Psoas muscle (tissue), 8 donors: ENCODE measurements at places on chromosomes 16 and 17. TPM values are rescaled to one million over a fixed set of nuclear protein-coding genes. Genes with fewer than 3 reads are reported as not detected.

- H3K27me3 ChIP-seq = no peaks in the 10 kb centered on the region
- no peaks in the 10 kb centered on the region for H3K36me3 ChIP-seq
- no peaks in the 10 kb centered on the region for H3K4me1 ChIP-seq
- H3K4me3 ChIP-seq = no peak overlapping the region
These were observed 112.2 kb downstream of the KIF2B start for GRCh38 chr17:53934931-53935330.

GRCh38 chr17:45753645-45754225, 30.4 kb upstream of the CRHR1 start:
- H3K36me3 ChIP-seq = no peaks in the 10 kb centered on the region
- no peak overlapping the region for H3K4me3 ChIP-seq
- no peak for DNase-seq
- H3K27ac ChIP-seq = no peak overlapping the region

The TEX19 gene
- not detected for total RNA-seq

- no peaks in the 10 kb centered on the region for H3K27me3 ChIP-seq
- no peak overlapping the region for H3K4me3 ChIP-seq
- no peak for DNase-seq
- H3K4me1 ChIP-seq = no peaks in the 10 kb centered on the region
- no peak overlapping the region for H3K27ac ChIP-seq
- no peaks in the 10 kb centered on the region for H3K36me3 ChIP-seq
These were observed 31.2 kb downstream of the CDH3 start for GRCh38 chr16:68676113-68676860.

GRCh38 chr16:53904533-53904932, 200.6 kb downstream of the FTO start:
- H3K27ac ChIP-seq = no peak overlapping the region
- no peak for DNase-seq
- H3K27me3 ChIP-seq = no peaks in the 10 kb centered on the region
- H3K36me3 ChIP-seq = no peaks in the 10 kb centered on the region

The CLEC10A gene
- 4.9 TPM for total RNA-seq

The PRSS27 gene
- total RNA-seq = not detected
